Suppressor macrophage treated with lipopolysaccharide for 4 hours (primary cell): ENCODE measurements at places on chromosomes 7 and 10.

DNA sequence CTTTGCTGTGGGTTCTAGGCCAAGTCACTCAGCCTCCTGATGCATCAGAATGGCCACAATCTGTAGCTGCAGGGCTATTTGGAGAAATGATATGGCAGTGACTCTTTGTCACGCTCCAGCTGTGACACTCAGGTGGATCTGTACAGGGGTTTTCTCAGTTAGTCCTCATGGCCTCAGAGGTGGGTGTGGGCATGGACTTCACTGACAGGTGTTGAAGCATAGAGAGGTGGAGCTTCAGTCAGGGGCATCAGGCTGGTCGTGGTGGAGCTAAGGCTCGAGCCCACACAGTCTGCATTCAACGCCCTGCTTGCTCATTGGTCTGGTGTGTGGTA, 21.2 kb downstream of the PALD1 start:
- no peak for DNase-seq

GRCh38 chr7:112995059-112995824, 91.4 kb downstream of the GPR85 start:
- no peak for DNase-seq

- no peak for DNase-seq
These were observed 23.9 kb downstream of the SEM1 start for GRCh38 chr7:96685755-96686154.

DNA sequence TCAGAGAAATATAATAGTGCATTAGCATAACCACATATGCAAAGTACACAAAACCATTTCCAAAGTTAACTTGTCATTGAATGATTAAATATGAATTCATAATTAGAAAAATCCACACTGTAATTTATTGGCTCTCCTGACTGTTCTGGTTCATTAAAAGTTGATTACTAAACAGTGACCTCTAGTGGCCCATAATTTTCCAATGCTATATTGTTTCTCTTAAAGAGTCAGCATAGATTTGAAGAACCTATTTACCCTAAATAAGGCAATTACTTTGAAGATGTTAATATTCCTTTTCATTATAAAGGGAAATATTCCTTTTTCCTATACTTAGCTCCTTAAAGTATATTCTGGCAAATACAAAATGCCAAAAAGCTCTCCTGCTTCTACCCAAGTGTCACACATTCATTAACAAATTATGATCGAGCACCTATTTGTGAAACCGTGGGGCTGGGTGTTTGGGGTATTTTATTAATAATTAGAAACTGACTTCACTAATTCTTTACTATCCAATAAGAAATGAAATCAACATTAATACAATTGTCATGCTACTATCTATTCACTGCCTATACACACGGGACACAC, 86.2 kb downstream of the HIBADH start:
- DNase-seq, result peak; percentile 70

- no peak for DNase-seq
These were observed 1.6 kb downstream of the TRRAP start for GRCh38 chr7:98879979-98880315.

- peak; percentile 92 for DNase-seq
These were observed 20.4 kb downstream of the SH2B2 start for GRCh38 chr7:102306916-102307677.

DNA sequence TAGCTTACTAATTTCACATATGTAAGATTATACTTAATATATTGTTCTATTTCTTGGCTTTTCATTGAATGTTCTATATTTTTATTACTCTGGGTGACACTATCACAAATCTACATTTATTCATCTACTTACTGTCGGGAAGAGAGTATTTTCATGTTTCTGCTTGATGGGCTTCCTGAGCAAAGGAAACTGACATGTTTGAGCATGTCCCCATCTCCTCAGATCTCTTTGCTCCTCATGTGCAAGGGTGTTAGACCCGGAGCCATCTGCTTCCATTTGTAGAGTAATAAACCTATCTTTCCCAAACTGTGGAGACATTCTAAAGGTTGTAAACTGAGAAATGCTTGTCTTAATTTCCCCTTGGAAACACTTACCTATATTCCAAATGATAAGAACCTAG, 103.5 kb downstream of the LSMEM1 start:
- no peak for DNase-seq

- no peak for DNase-seq
These were observed 33.6 kb downstream of the SMKR1 start for GRCh38 chr7:129535896-129536295.

- no peak for DNase-seq
These were observed 76.6 kb downstream of the TCF7L2 start for GRCh38 chr10:113026679-113027078.

GRCh38 chr7:23468526-23469149, 1.7 kb downstream of the IGF2BP3 start:
- DNase-seq, result no peak

- no peak for DNase-seq
These were observed 23.7 kb downstream of the TFPI2 start for GRCh38 chr7:93866886-93867285.

- DNase-seq, result no peak
These were observed 91.3 kb downstream of the CPXM2 start for GRCh38 chr10:123800289-123800688.

DNA sequence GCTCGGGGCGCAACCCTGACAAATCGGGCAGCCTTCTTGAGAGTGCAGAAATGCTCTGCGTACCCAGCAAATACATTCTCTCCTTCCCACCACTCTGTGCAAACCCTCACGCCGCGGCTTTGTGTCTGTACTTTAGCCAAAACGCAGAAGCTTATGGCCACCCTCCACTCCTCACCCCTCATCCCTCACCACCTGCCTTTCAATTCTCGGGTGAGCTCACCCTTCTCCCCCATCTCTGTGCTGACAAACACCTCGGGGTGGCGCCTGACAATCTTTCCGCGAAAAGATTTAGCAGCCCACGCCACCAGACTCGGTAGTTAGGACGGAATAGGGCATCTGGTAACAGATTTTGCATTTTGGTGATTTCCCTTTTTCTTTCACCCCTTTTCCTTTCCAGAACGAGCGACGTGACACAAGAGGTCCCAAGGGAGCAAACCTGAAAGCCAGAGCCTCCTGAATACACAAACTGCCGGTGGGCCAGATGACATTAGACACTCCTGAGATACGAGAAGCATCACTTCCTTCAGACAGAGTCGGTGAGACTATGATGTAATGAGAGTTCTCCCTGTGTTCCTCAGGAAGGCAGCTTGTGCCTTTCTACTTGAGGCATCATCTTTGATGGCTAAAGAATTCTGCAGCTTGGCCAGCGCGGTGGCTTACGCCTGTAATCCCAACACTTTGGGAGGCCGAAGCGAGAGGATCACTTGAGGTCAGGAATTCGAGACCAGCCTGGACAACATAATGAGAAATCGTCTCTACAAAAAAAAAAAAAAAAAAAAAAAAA, 671 bp upstream of the ATAD1 start:
- peak; percentile 12 for DNase-seq

GRCh38 chr7:14635955-14636354, 266.6 kb downstream of the DGKB start:
- no peak for DNase-seq

- DNase-seq, result no peak
These were observed 12.3 kb upstream of the CLDN12 start for GRCh38 chr7:90390926-90391325.

DNA sequence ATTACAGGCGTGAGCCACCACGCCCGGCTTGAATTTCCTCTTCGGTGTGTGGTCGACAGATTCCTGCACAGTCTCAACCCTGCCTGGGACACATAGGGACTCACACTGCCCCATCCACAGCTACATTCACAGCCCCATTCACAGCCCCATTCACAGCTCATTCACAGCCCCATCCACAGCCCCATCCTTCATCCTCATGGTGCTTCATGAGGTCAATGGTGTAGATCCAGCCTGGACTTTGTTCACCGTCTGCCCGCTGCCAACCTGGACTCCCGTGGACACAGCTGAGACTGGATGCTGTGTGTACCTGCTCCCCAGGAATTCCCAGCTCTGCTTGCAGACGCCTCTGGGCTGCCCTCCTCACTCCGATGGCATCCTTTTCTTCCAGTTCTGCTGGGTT, 5.2 kb downstream of the IDI2 start:
- no peak for DNase-seq

DNA sequence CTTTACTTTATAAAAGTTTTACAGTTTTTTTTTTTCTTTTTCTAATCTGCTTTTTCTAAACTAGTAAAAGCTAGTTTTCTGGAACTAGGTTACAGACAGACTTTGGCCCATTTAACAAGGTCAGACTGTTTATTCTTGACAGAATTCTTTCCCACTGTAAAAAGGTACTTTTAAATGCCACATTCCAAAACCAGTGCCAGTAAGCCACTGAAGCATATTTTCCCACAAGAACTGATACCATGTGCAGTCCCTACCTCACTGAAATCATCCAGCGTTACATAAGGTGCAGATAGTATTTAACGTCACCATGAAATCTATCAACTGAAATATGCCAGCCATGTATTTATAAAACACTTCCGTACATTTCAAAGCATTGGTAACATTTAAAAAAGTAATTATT, 121.6 kb downstream of the CDK6 start:
- no peak for DNase-seq

GRCh38 chr7:103576641-103577040, 130.6 kb upstream of the SLC26A5 start:
- DNase-seq, result no peak
